ENCODE measurements at places on chromosomes 6 and 20. TPM values are rescaled to one million over a fixed set of nuclear protein-coding genes. Genes with fewer than 3 reads are reported as not detected.

- no peak for DNase-seq
Observed at GRCh38 chr6:157631838-157632614, 191.0 kb upstream of the SNX9 start.

DNA sequence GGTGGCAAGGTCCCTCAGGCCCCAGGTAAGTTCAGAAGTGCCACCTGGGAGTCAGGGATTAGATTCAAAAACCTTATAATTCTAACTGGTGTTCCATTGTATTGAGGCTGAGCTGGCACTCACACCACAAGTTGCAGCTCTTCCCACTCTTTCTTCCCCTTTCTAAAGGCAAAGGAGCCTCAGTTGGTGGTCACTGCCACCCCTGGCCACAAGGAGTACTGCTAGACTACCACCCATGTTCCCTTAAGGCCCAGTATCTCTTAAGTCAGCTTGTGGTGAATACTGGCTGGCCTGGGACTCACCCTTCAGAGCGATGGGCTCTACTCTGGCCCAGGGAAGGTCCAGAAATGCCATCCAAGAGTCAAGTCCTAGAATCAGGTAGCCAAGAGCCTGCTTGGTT lies 421.1 kb upstream of the KHDRBS2 start:
- DNase-seq: no peak

DNA sequence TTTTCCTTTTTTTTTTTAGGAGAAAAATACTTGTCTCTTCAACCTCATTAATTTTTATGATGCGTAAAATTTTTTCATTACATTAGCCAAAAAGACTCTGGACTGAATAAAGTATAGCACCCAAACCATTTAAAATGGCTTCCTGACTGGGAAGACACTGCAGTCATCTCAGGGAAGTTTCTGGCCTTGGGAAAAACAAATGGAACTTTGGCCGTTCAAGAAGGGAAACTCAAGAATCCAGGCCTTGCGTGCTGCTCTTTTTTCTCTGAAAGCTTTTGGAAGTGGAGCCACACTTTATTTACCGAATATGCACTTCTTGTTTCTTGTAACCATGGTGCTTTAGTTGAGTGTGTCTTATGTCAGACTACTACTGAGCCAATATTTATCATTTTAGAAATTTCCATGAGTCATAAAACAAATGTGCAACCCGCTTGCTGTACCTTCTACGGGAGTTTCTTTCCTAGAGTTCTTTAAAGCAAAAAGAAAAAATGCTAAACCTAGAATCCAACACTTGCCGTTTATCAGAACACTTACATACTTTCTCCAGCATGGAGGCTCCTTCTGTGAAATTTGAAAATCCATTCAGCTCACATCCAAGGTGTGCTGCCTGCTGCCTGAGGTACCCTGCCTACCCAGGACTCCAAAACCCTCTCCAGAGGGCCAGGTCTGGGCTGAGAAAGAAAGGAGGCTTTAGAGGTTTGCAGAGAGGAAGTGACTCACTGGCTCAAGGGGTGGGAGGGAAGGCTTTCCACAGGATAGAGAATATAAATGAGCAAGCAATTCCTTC lies 11.5 kb upstream of the DSTN start:
- no peak for DNase-seq

- no peak for DNase-seq
Observed at GRCh38 chr6:142444376-142444775, 142.6 kb downstream of the ADGRG6 start.

- no peak for DNase-seq
Observed at GRCh38 chr6:126475449-126475848, 135.5 kb downstream of the CENPW start.

DNA sequence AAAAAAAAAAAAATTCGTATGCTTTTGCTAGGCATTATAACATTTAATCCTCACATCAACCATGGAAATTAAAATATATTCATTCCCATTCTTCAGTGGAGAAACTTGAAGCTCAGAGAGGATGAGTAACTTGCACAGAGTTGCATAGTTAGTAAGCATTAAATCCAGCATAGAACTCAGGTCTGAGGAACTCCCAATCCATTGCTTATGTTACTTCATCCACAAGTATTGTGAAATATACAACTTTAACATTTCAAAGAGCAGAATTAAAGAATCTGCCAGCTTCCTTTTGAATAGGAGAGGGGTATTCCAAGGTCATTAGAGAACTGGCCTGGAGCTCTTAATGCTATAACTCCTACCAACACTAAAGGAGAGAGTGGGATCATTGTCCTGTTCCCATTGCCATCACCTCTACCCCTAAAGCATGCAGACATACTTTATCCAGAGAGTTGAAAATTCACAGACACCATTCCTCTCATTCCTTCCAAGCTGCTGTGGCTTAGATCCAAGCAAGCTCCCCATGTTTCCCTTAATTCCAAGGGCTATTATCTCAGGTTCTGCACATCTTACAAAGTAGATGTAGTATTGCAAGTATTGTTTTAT lies 91.9 kb downstream of the FLRT3 start:
- DNase-seq: no peak

Gene ACSS1
- total RNA-seq: 11.9 TPM
